ENCODE measurements at places on chromosomes 4 and X.

- DNase-seq, result no peak
These were observed 18.5 kb downstream of the APLN start for GRCh38 chrX:129636175-129636681.

- DNase-seq, result no peak
These were observed 86.7 kb downstream of the JAKMIP1 start for GRCh38 chr4:6113641-6114040.

GRCh38 chr4:79576429-79576753, 168.4 kb upstream of the GK2 start:
- no peak for DNase-seq

GRCh38 chrX:119206203-119206602, 29.9 kb upstream of the PGRMC1 start:
- DNase-seq, result no peak

GRCh38 chr4:47536966-47537365, 51.9 kb downstream of the ATP10D start:
- no peak for DNase-seq

DNA sequence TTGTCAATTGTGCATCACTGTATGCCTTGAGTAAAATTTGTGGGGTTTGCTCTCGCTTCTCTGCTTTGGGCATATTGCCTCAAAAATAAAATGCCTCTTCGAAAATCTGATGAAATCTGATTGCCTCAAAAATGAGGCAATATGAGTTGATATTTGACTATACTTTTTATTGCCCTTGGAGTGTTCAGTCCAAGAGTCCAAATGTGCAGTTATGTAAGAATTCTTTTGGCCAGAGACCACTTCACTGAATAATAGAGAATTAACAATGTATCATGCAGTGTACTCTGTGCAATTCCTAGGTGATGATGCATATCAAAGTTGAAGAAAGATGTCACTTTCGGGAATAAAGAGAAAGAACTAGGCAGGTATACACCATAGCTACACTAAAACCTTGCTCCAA, 8.6 kb downstream of the MAOA start:
- DNase-seq, result no peak

- DNase-seq, result no peak
These were observed 31.7 kb downstream of the RNF175 start for GRCh38 chr4:153728151-153728550.

DNA sequence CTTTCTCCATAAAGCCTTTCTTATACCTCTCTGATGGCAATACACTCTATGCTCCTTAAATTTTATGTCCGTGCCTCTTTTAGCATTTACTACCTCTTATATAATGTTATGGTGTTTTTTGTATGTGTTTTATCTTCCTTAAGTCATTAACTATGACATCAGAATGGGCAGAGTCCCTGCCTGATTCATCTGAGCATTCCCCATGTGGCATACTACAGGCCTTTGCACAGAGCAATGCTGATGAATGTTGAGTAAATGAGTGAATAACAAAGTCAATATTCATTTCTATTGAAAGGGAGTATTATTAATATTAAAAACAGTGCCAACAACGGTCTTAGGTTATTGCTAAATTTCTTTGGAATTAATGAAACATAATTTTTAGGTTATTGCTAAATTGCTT, 18.8 kb upstream of the RPS6KA3 start:
- no peak for DNase-seq

- DNase-seq, result no peak
These were observed 224.2 kb upstream of the EMCN start for GRCh38 chr4:100742045-100742444.

DNA sequence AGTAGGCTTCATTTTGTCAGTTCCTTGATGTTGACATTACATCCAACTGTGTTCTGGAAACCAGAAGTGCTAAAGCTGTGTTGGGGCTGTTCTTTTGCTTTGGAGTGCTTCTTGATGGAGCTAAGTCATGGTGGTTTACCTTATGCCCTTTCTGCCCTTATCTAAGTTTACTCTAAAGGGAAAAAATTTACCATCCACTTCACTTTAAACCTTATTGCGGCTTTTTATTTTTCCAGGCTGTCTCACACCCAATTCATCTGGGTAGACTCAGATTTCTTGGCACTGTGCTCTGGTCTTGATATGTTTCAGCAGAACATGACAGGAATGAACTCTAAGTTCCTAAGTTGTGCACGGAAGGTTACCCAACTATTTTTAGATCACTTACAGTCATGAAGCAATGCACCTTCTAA, 104.7 kb upstream of the TTC29 start:
- DNase-seq, result no peak

DNA sequence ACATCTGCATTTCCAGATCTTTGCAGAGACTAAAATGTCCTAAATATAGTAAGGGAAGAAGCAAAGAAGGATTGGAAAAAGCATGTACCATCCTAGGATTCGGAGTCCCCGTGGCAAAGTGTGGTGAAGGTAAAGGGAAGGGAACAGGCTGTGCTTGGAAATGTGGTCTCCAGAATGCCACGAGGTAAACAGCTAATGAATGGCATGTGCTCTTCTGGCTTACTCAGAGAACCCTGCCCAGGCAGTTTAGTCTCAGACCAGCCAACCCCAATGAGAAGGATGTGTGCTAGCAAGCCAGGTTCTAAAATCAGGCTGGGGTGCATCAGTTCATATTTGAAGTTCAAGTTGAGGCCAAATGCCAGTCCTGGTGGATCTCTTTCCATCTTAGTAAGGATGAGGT, 113.1 kb downstream of the RS1 start:
- DNase-seq, result no peak

- no peak for DNase-seq
These were observed 54.5 kb downstream of the TEX13C start for GRCh38 chrX:125374169-125374568.

- DNase-seq, result no peak
These were observed 207.5 kb downstream of the NSUN7 start for GRCh38 chr4:40957281-40957680.

GRCh38 chr4:104492183-104492771, 2.4 kb downstream of the CXXC4 start:
- no peak for DNase-seq

GRCh38 chr4:148770848-148771247, 328.6 kb upstream of the NR3C2 start:
- no peak for DNase-seq

- no peak for DNase-seq
These were observed 35.4 kb downstream of the FABP2 start for GRCh38 chr4:119286377-119287002.

DNA sequence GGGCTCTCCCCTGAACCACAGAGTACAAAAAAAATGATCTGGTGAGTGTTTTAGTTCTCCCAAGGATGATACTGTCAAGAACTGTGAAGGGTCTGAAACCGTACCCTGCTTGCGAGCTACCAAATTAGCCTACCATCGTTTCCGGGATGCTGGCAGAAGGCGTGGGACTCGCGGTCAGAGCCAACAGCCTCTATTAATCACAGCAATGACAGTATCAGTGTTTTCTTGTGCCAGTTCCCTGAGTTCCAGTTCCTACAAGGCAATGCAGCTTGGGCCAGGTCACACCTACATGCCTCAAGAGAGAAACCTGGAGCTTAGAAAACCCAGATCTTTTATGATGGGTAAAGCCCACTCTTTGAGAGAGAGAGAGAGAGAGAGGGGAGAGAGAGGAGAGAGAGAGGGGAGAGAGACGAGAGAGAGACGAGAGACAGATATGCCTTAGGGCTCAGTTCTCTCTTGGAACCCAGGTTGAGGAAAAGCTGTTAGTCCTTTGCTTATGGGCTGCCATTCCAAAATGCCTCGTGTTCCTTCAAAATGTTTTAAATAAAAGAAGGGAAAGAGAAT, 327.8 kb downstream of the ARHGAP10 start:
- no peak for DNase-seq

- DNase-seq, result no peak
These were observed at the start of gene SLC38A5 for GRCh38 chrX:48470110-48470832. Gene SLC38A5, minus strand, starts transcription at chrX:48470260. Its CDS starts 2,336 bp downstream, at chrX:48467924.

DNA sequence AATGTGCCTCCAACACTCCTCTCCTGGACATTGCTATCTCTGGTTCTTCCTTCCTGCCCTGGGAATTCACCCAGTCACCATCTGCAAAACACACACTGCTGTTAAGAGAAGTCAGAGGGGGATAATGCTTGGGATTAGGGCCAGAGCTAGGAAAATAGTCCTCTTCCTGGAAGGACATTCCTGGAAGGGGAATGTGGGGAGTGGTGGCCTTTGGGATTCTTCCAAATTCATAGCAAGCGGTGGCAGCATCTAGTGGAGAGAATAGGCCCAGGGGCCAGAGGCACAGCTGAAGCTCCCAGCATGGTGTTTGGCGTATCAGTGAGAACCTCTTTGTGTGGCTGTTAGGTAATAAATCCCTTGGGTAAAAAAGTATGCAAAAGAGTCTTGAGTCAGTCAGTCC, 34.3 kb downstream of the SHROOM4 start:
- no peak for DNase-seq

- no peak for DNase-seq
These were observed 298.3 kb downstream of the TRIML1 start for GRCh38 chr4:188437535-188437934.

DNA sequence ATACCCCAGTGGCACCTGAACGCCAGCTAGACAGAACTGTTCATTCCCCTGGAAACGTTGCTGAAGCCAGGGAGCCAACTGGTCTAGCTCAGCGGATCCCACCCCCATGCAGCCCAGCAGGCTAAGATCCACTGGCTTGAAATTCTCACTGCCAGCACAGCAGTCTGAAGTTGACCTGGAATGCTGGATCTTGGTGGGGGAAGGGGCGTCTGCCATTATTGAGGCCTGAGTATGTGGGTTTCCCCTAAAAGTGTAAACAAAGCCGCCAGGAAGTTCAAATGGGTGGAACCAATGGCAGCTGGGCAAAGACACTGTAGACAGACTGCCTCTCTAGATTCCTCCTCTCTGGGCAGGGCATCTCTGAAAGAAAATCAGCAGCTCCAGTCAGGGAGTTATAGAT, 213.0 kb downstream of the NKX6-1 start:
- no peak for DNase-seq

DNA sequence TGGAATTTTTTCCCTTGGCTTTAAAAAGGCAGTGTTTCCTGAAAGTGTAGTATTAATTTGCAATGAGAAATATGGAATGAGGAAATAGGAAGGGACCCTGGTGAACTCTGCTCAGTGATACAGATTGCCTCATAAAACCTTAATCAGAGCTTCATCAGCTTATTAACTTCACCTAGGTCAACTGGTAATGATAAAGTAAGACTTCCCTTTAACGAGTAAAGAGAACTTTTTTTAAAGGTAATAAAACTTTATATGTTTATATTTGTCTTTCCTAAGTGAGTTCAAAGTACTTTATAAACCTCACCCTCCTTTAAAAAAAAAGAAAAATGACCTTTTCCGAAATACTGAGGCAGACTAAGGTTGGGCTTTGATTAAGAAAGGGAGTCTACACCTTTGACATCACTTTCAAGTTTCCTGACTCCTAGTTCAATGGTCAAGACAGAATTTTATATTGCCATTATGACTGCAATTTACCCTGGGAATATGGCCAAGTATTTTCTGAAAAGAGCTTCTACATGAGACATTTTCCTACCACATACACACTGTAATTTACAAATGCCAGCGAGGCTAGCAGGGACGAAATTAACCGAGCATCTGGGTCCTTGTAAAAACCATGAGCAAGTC, 706.3 kb upstream of the TENM3 start:
- DNase-seq, result no peak

- DNase-seq, result no peak
These were observed 237.3 kb downstream of the AR start for GRCh38 chrX:67781132-67781531.

GRCh38 chr4:20237894-20238537, 13.7 kb upstream of the SLIT2 start:
- no peak for DNase-seq

- no peak for DNase-seq
These were observed 106.7 kb upstream of the MSX1 start for GRCh38 chr4:4752576-4753401.

GRCh38 chr4:145736241-145736831, 56.4 kb downstream of the C4orf51 start:
- no peak for DNase-seq

- no peak for DNase-seq
These were observed 183.2 kb downstream of the FBXW7 start for GRCh38 chr4:152352622-152353116.

DNA sequence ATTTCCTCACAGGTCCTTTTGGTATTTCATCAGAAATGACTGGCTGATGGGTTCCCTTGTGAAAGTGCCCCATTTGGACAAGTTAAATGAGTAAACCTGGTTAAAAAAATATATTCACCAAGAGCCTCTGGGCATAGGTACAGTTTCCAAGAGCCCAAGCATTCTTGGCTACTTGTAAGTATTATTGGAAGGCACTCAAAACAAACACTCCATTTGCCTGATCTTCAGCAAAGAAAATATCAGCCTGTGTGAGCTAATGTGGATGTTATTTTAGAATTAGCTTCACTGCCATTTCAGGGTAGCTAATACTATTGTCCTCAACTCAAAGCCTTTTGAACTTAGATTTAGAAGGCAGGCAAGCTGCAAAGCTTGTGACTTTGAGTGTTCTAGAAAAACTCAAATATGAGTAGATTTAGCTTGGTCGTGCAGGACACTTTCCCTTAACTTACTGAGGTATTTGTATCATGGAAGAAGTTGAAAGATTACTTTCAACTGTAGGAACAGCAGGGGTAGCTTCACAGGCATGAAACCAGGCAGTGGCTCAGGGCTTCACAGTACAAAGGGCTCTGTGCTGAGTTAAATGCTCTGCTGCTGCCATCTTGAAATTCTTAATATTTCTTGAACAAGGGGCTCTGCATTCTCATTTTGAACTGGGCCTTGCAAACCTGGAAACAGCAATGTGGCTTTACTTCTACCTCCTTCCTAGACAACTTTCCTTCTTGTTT, 177.2 kb downstream of the AMELX start:
- no peak for DNase-seq

GRCh38 chr4:147830987-147831386, 99.1 kb downstream of the ARHGAP10 start:
- DNase-seq, result no peak
